ENCODE measurements at places on chromosomes 2 and 18.
A peak's percentile ranks its signal among the peaks of the same experiment; 100 is the strongest.

DNA sequence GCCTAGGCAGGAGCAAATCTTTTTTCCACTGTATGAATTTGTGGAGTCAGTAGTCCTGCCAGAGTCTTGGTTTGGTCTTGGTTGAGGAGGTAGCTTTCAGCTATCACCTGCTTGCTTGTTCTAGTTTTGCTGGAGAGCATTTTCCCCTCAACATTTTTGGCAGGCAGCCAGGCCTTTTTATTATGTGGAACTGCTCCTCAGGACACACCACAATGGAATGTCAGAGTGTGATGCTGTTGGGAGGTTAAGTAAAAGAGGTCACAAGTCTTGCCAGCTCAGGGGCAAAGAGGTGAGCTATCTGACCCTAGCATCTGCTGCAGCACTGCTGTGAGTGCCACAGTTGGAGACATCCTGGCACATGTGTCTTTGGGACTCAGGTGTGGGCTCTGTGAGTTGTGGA is 258.0 kb downstream of the CNTNAP5 start:
- no peak for DNase-seq

DNA sequence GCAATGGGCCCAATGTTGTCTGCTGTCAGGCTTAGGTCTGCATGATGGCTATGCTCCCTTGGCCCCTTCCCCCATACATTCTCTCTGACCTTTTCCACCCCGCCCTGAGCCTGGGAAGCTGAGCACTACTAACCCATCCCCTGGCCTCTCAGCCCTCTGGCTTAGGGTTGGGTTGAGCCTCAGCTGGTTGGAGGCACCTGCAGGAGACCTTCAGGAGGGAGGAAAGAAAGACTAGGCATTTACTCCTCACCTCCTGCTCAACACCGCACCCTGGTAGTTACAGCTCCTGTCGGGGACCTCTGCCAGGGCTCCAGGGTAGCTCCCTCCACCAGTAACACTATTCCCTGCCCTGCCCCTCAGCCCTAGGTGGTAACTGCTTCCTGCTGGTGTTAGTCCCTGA is 80.5 kb downstream of the GALNT14 start:
- no peak for DNase-seq

DNA sequence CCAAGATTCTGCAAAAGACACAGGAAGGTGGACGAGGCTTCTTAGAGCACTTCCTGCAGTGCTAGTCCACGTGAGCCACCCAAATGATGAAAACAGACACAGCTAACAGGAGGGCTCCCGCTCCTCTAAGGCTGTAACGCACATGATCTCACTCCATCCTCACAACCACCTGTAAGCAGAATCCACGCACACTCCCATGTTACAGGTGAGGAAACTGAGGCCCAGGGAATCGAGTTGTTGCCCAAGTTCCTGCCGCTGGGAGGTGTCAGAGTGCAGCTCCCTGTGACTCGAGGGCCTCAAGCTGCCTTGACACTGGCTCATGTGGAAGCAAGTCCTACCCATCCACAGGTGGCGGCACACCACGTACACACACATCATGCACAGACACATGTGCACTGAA is 4.4 kb downstream of the DNMT3A start:
- no peak for DNase-seq

DNA sequence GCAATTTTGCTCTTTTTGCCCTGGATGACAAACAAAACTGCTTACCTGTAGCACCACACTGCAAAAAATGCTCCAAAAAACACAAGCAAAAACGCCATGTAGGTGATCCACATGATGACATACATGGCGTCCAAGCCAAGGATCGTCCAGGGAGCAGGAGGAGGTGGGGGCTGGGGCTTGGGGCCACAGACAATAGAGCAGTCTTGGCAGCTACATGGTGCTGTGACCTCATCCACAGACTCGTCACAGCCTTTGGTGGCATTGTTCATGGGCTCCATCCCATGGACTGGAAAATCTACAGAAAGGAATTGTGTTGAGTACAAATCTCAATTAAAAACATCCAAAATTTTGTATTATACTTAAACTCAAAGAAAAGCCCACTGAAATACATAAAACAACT is 26.1 kb downstream of the NPC1 start:
- DNase-seq = no peak

GRCh38 chr2:60002183-60002867 is 551.1 kb downstream of the BCL11A start:
- no peak for DNase-seq

GRCh38 chr18:23879126-23879525 is 135.4 kb upstream of the TTC39C start:
- no peak for DNase-seq

DNA sequence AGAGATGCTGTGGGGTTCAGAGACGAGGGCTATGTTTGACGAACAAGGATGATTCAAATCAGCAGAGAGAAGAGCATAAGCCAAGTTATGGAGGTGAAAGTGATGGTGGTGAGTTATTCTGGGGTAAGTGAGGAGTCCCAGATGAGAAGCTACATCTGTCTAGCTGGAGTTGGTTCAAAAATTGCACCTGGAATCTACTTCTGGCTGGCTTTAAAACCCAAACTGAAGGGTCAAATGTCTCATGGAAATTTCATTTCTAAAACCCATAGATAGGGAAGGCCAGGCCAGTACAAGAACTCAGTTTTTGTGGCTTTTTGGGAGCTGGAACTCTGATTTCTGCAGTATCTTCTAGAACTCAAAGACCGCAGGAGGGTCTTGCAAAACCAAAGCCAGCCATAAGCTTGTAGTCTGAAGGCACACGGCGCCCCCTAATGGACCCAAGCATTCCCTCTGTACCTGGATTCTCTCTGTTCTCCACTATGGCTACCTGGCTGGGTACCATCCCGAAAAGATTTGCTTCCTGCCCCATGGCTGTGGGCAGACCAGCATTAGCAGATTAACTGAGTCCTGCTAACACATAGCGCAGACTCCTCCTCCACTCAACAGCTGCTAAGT is 229.1 kb upstream of the SLC14A2 start:
- DNase-seq = no peak

DNA sequence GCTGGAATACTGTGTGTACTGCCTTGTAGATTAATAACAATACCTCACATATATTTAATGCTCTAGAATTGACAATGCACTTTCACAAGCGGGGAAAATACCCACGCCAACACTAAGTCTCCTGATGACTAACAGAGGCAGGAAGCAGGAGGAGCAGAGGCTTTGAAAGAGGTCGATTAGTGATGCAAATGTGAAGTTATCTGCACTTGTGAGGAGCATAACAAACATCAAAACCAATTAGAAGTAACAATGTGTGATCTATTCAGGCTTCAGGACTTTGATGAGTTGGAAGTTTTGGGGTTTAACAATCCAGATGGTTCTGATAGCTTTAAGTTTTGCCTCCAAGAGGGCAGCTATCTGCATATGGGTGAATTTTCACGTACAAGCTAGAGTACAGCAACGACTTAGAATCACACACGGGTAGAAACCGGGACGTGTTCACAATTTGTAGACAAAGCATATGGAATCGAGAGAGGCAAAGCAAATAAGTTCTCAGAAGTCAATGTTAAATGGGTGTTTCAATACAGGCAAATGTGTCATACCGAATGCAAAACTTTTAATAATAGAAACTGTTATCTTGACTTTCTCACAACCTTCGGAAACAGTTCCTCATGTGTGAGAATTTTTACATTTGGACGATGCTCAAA is 114.5 kb downstream of the METTL8 start:
- no peak for DNase-seq

GRCh38 chr2:197297772-197298318 is 12.7 kb downstream of the ANKRD44 start:
- no peak for DNase-seq

DNA sequence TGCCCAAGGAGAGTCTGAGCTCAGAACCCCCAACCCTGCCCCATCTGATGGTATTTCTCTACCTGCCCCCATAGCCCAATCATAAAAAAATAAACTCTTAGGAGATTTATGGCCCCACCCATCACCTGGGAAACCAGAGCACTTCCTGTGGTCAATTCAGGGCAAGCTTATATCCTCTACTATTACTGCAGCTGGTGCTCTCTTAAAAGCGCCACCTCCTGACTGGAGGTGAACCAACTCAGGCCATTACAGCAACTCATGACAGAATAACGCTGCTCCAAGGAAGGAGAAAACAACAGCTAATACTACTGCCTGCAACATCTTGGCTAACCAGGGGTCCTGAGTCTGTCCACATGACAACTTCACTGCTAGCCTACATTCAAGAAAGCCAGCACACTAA is 195.7 kb downstream of the MTCL1 start:
- DNase-seq = no peak

DNA sequence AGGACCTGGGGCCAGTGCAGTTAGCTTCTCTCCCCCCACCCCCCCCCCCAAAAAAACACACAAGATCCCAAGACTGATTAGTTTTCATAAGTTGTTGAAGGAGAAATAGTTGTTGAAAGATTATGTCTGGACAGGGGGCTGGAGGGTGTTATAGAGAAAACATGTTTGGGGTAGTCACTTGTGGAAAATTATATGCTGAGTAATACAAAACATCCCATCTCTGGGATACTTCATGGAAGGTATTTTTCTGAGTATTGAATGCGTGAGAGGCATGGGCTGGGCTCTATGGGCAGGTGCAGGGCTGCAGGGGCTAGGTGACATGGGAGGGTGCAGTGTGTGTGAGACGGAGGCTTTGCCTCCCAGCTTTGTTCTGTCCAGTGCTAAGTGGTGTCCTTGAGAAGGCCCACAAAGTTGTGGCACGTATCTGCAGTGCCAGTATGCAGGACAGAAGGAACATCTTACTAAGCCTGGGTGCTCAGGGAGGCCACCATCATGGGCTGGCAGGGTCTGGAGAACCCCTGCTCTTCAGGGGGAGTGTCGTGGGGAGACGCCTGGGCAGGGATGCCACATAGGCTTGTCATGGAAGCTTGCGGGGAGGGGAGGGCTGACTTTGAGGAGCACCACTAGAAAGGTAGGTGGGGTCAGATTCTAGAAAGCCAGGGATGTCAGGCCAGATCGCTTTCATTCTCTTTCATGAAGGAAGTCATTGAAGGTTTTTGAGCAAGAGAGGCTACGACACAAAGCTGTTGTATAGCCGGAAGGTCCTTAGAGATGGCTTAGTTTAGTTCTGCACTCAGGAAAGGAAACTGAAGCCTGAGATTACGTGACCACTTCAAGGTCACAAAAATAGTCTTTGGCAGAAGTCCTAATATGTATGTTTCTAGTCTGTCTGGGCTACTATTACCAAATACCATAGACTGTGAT is 232.0 kb downstream of the LDLRAD4 start:
- DNase-seq = no peak

DNA sequence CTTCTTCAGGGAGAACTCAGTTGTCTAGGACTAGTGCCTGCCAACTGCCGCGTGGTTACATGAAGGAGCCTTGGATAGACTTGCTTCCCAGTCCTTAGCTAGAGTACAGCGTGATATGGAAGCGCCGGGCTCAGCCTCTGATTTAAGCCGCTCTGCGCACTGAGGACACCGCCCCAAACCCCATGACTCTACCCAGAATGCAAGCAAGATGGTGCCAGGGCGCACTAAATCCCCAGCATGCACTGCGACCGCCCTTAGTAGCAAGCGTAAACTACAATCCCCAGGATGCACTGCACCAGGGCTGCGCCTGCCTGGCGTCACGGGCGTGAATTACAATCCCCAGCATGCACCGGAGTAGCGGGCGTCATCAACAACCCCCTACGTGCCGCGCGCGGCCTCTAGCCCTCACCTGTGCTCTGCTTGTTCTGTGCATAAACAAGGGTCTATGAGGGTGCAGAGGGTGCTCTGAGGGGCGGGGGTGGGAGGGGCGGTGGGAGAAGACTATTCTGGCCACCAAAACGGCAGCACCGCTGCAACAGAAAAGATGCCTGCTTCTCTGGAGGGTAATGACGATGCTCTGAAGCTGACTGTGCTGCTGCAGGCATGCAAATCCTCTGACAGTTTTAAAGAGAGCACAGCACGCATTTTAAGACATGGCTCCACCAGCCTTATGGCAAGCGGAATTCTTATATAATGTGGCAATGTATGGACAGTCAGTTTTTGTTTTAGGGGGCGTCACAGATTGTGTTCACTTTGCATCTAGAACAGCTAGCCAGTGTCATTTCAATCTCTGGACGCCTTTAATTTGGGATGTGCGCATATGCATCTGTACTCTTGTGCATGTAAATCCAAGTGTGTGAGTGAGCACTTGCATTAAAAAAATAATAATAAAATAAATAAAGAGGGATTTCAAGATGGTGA is 282.5 kb upstream of the MYT1L start:
- DNase-seq = peak; percentile 97

DNA sequence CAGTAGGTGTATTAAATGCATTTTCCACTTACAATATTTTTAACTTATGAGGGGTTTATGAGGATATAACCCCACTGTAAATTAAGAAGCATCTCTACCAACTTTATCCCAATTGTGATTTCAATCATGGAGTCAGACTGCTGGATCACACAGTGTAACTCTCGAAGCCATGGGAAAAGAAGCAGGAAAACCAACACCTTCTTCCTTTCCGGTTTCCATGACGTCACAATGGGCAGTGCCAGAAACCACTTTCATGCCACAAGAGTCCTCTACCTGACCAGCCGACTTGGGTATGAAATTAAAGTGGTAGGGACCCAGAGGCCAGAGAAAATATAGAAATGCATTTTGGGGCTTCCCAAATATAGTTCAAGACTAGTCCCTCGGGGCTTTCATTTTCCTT is 4.2 kb downstream of the RNF152 start:
- no peak for DNase-seq

DNA sequence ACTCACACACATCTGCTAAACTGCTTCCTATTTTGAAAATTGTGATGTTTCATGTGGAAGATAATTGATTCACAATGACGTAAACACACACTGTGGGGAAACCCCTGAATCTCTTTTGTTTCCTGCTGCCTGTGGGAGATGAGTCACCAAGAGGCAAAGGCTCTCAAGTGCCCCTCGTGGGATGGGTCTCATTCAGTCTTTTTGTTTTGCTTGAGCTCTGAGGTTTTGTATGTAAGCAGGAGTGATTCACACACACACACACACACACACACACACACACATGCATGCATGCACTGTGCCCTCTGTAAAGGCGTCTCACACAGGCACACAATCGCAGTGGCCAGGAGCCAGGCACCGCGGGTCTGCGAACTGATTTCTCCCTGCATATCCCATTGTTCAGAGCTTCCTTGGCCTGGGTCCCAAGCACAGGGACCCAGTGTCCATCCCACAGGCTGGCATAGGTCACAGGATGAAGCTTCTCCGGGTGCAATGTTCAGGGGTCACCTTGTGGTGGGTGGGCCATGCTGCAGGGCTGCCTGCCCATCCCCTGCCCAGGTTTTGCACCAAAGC is 12.1 kb upstream of the ARHGEF4 start:
- peak; percentile 48 for DNase-seq

DNA sequence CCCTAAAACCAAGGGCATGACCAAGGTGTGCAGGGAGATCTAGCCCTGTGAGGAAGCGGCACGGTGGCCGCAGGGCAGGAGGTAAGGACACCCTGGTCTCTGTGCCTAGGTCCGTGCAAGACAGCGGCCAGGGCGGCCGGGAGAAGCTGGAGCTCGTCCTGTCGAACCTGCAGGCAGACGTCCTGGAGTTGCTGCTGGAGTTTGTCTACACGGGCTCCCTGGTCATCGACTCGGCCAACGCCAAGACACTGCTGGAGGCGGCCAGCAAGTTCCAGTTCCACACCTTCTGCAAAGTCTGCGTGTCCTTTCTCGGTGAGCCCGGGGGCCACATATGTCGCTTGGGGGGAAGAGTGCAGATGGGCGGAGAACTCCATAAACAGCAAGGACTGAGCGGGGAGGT is 235.4 kb downstream of the ATAD2B start:
- DNase-seq = no peak

Data from nucleus accumbens (tissue), 56 donors.